Stimulated activated CD8-positive, alpha-beta memory T cell treated with anti-CD3 and anti-CD28 coated beads, Interleukin-15, amount 100 ng/mL, for 24 hours (primary cell): ENCODE measurements at places on chromosomes 2 and 18.

GRCh38 chr2:176395273-176395854, 126.1 kb downstream of the MTX2 start:
- DNase-seq, result no peak

GRCh38 chr2:234592541-234592940, 95.7 kb upstream of the ARL4C start:
- no peak for DNase-seq

GRCh38 chr18:49050452-49050851, 99.7 kb upstream of the SMAD7 start:
- DNase-seq, result no peak

DNA sequence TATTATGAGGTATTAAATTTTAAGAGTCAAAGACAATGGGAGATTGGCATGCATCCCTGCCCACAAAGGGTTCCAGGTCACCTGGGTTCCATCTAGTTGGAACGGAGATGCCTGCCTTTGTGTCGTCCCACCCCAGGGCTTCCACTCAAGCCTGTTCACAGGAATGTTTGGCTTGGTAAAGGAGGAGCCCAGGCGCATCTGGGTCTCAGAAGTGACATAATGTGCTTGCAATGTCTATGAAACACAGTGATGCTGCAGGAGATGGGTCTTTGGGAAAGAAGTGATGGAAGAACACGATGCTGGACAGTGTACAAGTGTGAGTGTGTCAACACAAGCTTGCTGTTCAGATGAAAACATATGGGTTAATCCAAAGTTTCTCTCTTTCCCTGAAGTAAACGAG, 49.6 kb upstream of the ZNF396 start:
- DNase-seq, result no peak

GRCh38 chr2:199914372-199914958, 3.4 kb downstream of the C2orf69 start:
- DNase-seq, result no peak

DNA sequence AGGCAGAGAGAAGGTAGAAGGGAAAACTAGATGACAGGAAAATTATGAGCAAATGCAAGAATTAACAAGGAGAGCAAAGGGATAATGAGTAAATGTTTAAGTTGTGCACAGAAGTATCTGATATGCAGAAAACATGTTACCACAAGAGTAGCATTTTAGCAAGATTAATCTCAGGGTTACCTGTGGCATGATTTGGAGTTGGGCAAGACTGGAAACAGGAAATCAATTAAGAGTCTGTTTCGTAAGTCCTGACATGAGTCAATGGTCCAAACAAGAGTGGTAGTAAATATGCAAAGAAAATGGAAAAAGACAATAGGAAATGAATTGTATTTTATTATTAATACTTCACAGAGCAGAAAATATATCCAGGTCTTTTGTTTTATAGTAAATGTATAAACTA, 17.3 kb upstream of the MTX2 start:
- no peak for DNase-seq

DNA sequence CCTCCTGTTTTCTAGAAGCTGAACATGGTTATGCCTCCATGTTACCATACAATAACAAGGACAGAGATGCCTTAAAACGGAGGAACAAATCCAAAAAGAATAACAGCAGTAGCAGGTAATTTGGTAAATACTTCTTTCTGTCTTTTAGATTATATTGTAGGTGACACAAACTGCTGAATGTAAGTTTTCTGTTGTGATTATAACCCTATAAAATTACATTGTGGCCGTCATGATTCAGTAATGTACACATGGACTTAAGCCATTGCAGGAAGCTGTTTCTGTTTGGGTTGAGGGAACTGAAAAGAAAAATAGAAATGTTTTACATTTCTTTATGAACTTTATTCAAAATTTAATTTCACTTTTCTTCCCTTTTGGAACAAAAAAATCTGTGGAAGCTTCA, 1.2 kb downstream of the MXD1 start:
- no peak for DNase-seq

DNA sequence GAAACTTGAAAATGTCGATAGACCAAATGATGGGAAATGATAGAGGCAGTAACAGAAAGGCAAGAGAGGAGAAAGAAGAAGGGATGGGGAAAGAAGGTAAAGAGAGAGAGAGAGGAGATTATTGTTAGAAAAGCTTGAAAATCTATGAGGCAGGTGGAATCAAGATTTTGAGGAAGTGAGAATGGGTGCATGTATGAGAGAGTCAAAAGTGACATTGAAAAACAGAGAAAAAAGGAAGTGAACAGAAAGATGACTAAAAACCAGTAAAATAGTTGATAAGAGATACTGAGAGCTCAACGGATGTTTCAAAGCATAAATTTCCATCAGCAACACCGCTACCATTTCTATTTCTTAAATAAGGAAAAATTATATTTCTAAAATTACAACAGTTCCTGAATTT, 327.4 kb upstream of the CWC22 start:
- no peak for DNase-seq

GRCh38 chr2:132911726-132912724, 242.0 kb upstream of the LYPD1 start:
- no peak for DNase-seq

- DNase-seq, result no peak
Observed at GRCh38 chr2:239876271-239876947, 148.7 kb downstream of the NDUFA10 start.

GRCh38 chr2:183892315-183892941, 705.9 kb upstream of the ZNF804A start:
- no peak for DNase-seq

DNA sequence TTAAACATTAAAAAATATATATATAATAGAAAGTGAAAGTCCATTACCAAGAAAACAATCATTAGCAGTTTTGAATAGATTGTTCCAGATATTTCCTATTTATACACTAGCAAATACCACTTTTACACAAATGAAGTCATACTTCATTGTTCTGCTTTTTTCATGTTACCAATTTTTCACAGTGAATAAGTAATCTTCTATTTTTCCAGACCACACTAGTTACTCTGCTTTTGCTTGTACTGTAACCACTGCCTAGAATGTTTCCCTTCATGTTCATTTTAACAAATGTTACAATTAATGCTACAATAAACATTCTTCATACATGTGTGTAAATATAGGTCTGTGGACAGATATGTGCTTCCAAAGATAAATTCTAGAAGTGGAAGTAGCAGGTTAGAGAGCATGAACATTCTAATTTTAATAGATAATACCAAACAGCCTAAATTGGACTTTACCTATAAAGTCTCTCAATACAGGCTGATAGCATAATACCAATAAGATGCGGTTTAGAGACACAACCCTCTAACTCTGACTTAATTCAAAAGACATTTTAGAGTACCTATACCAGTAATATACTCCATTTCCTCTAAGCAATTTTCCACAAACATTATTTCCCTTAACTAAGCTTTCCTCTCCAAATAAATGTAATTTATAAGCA, 17.0 kb downstream of the ITSN2 start:
- no peak for DNase-seq

- DNase-seq, result no peak
Observed at GRCh38 chr2:136764452-136765255, 691 bp upstream of the THSD7B start.

DNA sequence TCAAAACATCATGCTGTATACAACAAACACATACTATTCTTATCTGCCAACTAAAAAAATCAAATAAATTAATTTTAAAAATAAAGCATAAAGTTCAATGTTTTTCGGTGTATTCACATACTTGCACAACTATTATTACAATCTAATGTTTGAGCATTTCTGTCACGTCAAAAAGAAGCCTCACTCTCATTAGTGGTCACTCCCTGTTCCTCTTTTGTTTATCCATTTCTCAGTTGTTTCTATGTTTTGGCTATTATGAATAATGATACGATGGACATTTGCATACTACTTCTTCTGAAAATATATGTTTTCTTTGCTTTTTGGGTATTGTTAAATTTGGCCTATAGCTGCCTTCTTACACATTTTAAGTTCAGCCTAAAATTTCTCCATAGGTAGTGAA, 773.0 kb upstream of the HS6ST1 start:
- DNase-seq, result no peak

GRCh38 chr2:239295377-239296019, 105.3 kb downstream of the HDAC4 start:
- no peak for DNase-seq

- no peak for DNase-seq
Observed at GRCh38 chr18:27520401-27520800, 335.3 kb upstream of the CHST9 start.

GRCh38 chr2:200308546-200309295, 2.2 kb downstream of the SPATS2L start:
- no peak for DNase-seq

DNA sequence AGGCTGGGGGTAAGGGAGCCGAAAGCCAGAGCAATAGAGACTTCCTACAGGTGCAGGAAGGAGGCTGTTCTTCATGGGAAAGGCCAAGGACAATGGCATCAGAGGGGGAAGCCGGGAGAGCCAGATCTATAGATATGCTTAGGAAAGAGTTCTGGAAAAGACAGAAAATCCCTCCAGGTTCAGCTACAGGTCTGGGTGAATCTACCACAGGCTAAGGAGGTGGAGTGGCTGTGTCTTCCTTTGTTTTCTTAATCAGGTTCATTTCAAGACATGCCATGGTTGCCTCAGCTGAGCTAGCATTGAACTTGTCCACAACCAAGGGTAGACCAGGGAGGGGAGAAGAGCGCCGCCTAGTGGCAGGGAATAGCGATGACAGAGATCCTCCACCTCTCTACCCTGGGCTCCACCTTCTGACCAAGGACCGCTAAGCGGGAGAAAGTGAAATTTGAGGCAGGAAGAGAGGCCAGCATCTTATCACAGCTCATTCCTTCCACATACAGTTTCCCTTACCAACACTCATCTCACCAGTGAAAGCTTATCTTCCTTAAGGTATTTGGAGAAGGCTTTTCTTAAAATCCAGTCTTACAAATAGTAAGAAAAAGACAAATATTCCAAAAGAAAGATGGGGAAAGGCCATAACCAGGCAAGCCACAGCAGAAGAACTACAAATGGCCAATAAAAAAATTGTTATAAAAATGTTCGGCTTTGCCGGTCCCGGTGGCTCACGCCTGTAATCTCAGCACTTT, 74.2 kb downstream of the VIT start:
- DNase-seq, result no peak

DNA sequence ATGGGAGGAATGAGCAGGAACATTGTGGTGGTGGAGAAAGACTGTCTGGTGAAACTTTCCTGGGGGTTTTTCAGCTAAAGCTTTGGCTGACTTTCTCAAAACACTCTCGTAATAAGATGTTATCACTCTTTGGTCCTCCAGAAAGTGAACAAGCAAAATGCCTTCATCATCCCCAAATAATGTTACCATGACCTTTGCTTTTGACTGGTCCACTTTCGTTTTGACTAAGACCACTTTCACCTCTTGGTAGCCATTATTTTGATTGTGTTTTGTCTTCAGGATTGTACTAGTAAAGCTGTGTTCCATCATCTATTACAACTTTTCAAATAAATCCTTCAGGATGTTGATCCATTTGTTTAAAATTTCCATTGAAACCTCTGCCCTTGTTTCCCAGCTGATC, 103.2 kb downstream of the AKAIN1 start:
- no peak for DNase-seq

GRCh38 chr2:198483051-198483450, 678.7 kb downstream of the PLCL1 start:
- DNase-seq, result no peak

GRCh38 chr18:2845172-2845571, 1.6 kb upstream of the EMILIN2 start:
- no peak for DNase-seq

- no peak for DNase-seq
Observed at GRCh38 chr2:102950371-102950946, 188.6 kb downstream of the TMEM182 start.

DNA sequence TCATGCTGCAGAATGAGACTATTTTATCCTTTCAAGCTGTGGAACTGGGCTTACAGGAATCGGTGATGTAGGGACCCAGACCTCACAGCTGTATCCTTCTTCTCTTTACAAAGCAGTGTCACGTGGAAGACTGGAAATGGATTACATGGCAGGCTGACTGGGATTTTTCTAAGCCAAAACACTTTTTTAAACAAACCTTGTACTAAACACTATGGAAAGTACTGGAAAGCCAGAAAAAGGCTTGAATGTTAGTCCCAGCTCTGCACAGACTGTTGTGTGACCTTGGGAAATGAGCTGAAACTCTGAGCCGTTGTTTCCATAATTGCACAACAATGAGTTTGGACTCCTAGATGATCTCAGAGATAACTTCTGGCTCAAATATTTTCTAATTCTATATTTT, 7.6 kb upstream of the ADAM23 start:
- no peak for DNase-seq
